ENCODE measurements at places on chromosomes 1 and 21.

- no peak for DNase-seq
Observed at GRCh38 chr21:44889625-44890337, 16.3 kb upstream of the PTTG1IP start.

GRCh38 chr1:25615172-25615541, 1.4 kb upstream of the MAN1C1 start:
- no peak for DNase-seq

- DNase-seq, result no peak
Observed at GRCh38 chr21:30189773-30190172, 23.2 kb upstream of the CLDN17 start.

DNA sequence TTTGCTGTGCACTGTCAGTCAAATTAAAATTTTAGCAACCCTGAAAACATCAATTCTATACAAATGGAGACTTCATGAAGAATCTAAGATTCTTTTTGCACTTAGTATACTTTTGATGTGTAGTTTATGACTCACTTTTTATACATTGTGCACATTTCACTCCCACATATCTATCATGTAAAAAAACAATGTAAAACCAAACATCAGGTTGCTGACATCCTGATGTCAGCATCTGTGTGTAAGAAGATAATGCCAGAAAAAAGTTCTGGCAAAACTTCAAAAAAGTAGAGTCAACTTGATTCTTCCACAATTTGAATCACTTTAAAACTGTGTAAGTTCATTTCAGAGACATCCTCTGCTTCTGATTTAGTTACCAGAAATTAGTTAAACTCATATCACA, 115.7 kb downstream of the CENPF start:
- no peak for DNase-seq

DNA sequence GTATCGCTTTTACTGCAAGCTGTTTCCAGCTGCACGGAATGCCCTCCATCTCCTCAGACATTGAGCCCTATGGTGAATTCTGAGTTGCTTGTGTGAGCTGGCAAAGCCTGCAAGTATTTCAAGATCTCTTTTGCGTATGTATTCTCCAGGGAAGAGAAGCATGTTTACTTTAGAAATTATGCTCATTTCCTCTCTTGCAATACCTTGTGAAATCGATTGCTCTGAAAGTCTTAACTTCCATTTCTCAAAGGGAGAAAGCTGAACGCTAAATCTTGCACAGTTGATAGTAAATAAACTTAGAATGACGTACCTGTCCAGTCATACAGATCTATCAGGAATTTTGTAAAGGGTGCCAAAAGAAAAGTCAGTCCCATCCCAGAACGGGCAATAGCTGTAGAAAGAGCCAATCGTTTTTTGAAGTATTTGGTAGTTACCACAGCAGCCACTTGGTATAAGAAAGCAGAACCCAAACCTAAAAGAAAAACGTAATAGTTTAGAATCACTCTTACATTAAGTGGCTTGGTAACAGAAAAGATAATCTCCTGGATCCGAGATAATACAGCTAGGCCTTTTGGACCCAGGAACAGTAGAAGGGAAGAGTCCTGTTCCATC, 10.0 kb downstream of the SLC16A4 start:
- DNase-seq, result no peak

DNA sequence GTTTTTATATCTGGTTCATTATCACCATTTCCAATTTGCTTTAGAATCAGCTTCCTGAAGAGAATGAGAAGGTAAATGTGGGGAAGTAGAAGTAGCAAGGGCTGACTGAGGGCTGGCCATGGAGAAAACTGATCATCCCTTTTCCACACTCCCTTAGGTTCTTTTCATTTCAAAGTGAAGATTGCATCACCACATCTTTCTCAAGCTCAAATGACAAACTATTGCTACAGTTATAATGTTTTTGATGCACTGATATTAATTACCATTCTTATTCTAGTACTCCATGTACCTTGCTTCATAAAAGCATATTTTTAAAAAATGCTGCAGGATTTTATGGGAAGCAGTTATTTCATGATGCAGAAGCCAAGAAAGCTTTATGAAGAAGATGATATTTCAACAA, 7.9 kb upstream of the AK5 start:
- DNase-seq, result no peak

GRCh38 chr1:203726417-203726867, 38.5 kb upstream of the LAX1 start:
- DNase-seq, result no peak

DNA sequence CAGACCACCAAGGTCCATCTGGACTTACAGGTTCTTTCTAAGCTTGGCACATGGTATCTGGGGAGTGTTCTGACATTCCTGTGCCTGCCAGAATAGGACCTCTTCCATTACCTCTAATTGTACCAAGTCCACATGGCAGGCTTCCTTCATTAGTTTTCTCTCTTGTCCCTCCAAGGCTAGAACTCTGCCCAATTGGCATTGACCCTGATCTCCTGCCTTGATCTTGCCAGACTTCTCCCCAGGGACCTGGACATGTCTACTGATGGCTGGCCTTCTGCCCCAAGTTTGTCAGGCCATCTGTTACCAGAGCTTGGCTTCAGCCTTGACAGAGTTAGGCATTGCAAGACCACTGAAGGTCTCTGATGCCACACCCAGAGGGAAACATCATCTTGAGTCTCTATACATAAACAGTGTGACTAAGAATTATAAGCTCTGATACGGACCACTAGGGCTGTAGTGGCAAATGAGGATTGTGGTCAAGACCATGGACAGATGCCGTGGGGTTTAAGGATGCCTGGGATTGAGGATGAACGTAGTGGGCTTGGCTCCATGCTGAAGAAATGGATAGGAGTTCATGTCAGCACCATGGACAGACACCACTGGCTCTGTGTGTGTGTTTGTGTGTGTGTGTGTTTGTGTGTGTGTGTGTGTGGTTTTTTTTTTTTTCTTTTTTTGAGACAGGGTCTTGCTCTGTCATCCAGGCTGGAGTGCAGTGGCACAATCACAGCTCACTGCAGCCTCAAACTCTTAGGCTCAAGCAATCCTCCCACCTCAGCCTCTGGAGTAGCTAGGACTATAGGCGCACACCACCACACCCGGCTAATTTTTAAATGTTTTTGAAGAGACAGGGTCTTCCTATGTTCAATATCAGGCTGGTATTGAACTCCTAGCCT, 19.5 kb upstream of the PSMB2 start:
- DNase-seq, result peak; percentile 68

- DNase-seq, result no peak
Observed at GRCh38 chr1:221723018-221723847, 18.7 kb downstream of the DUSP10 start.

DNA sequence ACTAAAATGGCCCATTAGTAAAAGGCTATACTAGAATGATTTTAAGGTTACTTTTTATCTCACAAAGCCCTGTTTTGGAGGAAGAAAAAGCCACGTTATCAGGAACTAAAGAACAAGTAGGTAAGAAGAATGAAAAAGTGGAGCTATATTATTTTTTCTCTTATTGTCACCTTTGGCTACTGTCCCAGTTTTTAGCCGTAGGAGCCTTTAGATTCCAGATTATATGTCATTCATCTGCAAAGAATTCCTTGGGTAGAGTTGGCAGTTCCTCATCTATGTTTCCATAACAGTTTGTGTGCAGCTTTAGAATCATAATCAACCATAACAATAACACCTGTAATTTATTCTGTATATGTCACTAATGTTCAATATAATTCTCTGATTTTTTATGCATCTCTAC, 83.8 kb downstream of the TPR start:
- no peak for DNase-seq

- peak; percentile 20 for DNase-seq
Observed at GRCh38 chr1:168913711-168914463, 184.9 kb upstream of the DPT start.
